D721Med (cell line): ENCODE measurements at places on chromosomes 5 and 9.

GRCh38 chr9:108257382-108257781 lies 598.4 kb downstream of the ACTL7B start:
- no peak for DNase-seq

- DNase-seq: no peak
Measured at GRCh38 chr9:134605351-134605965, 36.1 kb upstream of the COL5A1 start.

DNA sequence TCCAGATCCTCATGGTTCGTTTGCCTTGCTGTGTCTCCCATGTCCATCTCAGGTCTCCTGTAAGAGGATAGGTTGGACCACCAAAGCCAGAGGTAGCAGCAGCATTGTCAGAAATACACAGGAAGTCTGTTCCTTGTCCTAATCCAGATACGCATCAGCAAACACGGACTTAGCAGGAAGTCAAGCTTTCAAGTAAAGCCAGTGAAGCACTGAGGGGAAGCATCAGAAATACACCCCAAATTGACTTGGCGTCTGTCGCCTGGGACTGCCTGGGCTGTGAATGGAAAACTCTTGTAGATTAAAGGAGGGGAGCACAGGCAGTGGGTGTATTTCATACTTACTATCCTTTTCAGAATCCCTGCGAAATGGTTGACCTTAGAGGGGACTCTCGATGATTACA lies 171.3 kb downstream of the PSAT1 start:
- DNase-seq: no peak

DNA sequence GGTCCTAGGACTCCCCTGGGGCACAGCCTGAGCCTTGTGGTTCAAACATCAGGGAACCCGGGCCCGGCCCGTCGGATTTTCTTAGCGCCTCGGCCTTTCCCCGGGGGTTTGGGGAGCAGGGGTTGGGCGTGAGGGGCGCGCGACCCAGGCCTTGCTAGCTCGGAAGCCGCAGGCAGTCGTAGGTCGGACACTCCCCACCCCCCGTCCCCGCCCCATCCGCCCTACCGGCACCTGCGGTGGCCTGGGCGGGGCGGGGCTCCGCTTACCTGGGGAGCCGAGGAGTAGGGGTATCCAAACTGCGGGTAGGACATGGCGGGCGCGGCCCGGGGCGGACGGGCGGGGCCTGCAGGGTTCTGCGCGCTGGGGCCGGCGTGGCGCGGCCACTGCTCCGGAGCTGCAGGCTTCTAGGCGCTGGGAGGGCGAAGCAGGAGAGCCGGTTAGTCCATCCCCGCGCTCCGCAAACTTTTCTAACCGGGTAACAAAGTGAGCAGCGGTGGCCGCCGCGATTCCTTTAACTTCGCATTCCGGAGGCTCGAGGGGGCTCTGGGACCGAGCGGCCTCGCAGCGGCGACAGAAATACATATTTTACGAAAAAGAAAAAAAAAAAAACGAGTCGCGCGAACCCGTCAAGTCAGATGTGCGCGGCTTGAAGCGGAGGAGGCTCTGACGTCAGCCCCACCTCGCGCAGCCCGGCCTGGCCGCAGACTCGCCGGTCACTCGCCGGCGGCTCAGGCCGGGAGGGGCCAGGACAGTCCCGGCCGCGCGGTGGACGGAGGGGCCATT lies at the start of gene IRX4:
IRX4 (minus strand) TSS at position 589 of the 783 bp plus-strand sequence; CDS start at position 311, 278 bp downstream.
- no peak for DNase-seq

DNA sequence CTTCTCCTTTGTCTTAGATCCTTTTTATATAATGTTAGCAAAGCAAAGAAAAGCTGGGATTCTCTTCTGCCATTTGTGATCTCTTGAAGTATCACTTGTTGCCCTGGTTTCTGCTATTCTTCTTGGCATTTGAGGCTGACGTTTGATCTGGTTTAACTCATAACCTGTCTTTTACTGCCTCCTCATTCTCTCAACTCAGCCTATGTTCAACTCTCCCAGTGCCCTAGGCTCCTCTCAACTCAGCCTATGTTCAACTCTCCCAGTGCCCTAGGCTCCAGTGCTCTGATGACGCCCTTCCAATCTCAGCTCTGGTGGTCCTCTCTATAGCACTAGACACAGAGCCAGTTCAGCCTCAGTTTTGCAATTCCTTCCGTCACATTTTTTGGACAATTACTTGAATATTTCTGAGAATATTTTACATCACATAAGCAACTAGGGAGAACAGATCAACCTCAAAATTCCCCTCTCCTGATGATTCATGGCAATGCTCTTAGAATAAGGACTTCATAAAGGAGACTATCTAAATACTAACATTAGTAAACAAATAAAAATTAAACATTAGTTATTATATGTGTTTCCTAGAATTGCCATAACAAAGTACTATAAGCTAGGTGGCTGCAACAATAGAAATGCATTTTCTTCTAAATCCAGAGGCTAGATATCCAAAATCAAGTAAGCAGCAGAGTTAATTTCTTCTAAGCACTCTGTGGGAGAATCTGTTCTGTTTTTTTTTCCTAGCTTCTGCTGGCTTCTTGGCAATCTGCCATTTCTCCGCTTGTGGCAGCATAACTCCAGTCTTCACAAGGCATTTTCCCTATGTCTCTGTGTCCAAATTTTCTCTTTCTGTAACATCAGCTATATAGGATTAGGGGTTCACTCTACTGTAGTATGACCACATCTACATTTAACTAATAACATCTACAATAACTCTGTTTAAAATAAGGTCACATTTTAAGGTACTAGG lies 662.1 kb upstream of the FTMT start:
- no peak for DNase-seq
